ENCODE measurements at places on chromosomes 5 and 9.

DNA sequence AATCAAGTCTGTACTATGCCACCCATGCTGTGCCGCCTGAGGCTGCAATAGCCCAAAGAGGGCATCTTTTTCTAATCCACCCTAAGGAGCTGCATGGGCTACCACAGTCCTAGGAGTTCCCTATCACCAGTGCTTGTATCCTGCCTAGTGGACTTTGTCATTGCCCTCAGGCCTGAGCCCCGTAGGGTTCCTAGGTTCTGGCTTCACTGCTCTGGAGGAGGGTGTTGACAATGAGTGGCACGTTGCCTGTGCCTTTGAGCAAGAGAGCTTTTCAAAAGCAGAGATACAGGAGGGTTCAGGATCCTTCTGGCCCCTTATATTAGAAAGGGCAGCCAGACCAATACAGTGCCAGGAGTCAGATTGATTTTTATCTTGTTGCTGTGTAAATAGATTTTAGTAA, 93.0 kb downstream of the PRDM6 start:
- no peak for DNase-seq

DNA sequence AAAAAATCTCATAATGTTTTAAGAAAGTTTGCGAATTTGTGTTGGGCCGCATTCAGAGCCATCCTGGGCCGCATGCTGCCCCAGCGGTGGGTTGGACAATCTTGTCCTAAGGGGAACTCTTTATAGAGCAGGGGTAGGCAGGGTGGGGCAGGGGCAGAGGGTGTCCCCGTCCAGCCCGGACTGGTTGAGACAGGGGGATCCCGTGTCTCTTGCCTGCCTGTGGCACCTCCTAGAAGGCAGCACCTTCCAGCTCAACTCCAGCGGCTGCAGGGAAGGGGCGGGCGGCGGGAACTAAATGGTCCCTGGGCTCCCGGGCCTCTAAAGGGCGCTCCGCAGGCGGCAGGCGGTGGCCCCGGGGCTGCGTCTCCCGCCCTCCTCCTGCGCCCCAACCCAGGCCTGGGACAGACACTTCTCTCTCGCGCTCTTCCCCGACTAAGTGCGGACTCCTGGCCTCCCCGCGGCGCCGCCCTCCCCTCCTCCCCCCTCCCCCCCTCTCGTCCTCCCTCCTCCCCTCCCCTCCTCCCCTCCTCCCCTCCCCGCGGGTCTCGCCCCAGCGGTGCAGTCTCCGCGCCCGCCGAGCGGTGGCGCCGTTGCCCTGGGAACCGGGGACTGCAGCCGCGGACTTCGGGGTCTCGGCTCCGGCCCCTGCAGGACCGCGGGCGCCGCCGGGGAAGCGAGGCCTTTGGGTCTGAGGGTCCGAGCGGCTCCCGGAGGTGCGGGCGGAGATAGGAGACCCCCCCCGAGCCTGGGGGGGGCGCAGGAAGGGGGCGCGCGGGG, 132.6 kb downstream of the MRPL36 start:
- no peak for DNase-seq

DNA sequence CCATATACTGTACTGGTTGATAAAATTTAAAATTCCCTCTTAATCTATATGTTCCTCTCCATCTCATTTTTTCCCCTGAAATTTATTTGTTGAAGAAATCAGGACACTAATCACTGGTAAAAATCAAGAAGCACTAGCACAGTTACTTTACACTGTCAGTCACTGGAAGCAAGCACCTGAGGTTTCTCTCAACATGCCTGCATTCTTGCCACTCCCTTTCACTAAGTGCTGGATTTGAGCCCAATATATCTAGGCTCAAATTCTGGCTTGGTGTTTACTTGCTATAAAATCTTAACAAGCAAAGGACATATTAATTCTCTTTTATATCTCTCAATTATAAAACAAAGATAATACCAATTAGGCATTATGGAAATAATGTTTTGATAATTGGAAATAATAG, 58.6 kb downstream of the DIAPH1 start:
- no peak for DNase-seq

- DNase-seq: no peak
Measured at GRCh38 chr9:70438341-70438928, 24.0 kb upstream of the KLF9 start.

DNA sequence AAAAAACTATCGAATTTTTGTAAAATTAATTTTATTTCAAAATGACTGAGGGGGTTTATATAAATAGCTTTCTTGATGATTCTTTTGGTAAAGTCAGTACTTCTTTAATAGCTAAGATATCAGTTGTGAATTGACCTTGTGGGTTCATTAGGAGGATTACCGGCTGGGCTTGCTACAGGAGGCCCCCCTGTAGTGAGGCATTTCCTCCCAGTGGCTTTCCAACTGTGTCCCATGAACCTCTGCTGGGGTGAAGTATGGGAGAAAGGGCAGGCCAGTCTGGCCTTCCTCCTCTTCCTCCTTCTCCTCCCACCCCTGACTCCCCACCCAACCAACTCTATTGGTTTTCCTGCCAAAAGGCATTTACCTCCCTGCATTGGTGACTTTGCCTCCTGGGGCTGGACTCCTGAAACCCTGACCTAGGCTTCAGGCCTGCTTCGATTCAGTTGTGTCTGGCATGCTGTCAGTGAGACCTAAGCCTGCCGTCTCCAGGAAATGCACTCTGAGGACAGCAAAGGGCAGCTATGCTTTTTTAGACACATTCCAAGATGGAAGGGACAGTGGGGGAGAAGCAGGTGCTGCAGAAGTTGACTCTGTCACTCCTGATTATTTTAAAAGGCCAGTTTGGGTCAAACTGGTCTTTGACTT, 144.8 kb downstream of the HSPA4 start:
- no peak for DNase-seq

DNA sequence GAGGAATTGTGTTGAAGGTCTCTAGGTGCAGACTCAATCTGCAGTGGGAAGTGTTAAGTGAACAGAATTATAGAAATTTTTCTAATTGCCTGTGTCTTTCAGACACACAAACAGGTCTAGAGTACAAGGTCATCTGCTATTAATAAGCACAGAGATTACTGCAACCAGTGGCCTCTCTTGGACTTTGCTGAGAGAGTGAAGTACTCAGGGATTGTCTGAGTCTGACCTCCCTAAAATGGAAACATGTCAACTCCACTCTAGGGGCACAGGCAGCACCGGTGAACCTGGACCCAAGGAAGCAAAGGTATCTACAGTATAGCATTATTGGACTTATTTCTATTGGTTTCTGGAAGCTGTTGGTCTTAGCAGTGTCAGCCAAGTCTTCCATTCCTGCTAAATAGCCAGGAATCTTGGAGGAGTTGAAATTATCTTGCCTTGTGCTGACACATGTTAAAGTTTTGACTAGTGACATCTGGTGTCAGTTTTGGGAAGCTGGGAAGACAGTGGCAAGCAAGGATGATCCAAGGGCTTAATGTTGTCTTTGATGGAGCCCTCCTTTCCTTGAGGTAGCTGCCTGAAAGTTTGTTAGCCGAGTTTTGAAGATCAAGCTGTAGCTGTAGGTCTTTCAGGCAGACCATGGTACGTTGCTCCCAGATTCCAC, 61.1 kb upstream of the NMUR2 start:
- no peak for DNase-seq

DNA sequence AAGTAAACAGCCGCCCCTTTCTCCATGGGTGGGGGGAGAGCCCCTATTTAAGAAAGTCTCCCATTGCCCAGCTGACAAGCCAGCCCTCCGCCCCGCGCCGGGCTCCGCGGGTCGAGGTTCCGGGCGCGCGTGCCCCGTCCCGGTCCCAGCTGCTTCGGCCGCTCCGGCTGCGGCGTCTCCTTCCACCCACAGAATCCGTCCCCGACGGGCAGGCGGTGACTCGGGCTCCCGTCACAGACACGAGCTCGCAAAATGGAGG, 223 bp downstream of the NR3C1 start:
- DNase-seq: no peak

- no peak for DNase-seq
Measured at GRCh38 chr9:34291023-34291422, 38.0 kb downstream of the KIF24 start.

DNA sequence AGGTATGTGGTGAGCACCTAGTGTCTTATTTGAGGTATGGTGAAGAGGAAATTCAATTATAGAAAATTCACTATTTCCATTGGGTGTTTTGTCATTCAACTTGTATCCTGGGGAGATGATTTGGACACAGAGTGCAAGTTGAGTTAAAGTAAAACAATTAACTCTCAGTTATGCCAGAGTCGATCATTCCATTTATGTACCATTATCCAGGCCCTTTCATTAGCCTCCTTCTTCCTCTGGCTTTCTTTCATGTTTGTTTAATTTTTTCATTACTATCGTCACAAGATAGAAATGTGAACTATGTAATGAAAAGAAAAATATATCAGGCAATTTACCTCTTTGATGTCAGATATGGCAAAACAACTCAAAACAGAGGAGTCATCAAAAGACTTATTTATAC, 1347.2 kb upstream of the NUDT12 start:
- DNase-seq: no peak

GRCh38 chr9:86408121-86408520, 53.9 kb upstream of the TUT7 start:
- DNase-seq: no peak

- DNase-seq: no peak
Measured at GRCh38 chr9:98306384-98307145, 51.1 kb upstream of the TBC1D2 start.

DNA sequence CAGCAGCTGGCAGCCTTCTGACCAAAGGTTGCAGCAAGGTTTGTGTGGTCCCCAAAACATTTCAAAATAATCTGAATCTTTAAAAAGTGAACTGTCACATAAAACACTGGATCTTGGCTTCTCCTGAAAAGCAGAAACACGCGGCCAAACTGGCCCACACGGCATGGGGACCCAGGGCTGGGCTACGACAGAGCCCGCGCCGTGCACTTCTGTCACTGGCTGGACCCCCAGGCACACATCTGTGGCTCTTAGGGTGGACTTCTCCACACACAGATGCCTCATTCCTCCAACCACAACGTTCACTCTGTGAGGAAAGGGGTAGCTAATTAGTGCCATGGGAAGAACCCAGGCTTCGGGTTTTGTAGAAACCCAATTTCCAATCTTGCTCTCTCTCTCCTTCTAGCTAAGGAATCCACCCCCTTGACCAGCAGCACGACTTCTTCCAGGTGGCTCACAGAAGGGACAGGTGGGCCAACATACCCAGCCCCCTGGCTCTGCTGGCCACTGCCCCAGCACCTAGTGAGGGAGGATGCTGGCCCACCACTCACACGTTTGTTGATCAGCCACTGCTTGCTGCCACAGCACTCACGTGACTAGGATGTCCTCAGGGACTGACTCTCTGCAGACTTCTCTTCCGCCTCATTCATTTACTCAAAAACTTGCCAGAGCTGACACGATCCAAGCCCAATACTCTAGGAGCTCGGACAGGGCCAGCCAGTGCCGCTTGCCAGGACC, 17.9 kb downstream of the LMAN2 start:
- DNase-seq: no peak

GRCh38 chr5:169933127-169933526, 47.2 kb downstream of the INSYN2B start:
- no peak for DNase-seq

- no peak for DNase-seq
Measured at GRCh38 chr5:56447232-56447631, 214.1 kb upstream of the ANKRD55 start.

DNA sequence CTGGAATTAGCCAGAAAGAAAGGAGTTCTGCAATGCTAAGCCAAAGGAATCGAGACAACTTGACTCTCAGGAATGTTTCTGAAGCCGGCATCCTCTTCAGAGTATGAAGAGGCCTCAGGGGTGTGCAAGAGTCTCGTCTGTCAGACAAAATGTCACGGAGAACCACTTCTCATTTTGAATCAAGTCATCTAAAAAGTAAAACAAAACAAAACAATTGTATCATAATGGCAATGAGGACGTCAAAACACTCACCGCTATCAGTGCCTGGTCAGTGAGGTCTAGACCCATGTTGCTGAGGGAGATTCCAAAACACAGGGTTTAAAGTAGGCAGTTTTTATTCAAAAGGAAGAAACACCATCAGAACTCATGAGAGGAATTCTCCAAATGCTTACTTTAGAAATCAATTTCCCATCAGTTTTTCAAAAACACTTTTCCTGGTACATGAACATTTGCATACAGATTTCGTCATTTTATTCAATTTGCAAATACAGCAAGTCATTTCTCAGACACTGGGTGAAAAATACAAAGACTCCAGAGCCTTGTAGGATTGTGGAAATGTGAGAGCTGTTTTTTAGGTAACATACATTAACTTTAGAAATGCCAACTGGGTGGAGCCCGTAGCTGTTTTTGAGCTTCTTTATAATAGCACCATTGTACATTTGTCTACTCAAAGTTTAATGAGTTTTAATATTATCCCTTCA, 89.5 kb upstream of the MAP3K1 start:
- no peak for DNase-seq

- no peak for DNase-seq
Measured at GRCh38 chr9:70613024-70613768, 198.7 kb upstream of the KLF9 start.

DNA sequence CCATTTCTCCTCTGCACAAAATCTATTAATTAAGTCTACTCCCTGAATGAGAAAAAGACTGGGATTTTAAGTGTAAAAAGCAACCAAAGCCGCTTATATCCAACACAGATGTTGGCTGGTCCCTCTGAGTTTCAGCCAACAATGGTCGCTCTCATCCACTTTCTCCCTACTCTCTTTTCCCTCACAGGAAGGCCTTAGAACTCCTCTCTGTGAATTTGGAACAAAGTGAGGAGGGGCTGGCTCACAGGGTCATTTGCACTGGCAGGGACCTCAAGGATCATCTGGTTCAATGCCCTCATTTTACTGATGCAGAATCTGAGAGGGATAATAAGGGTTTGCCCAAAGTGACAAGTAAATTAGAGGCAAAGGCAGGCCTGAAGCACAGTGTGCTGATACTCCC, 64.0 kb downstream of the DPYSL3 start:
- no peak for DNase-seq

DNA sequence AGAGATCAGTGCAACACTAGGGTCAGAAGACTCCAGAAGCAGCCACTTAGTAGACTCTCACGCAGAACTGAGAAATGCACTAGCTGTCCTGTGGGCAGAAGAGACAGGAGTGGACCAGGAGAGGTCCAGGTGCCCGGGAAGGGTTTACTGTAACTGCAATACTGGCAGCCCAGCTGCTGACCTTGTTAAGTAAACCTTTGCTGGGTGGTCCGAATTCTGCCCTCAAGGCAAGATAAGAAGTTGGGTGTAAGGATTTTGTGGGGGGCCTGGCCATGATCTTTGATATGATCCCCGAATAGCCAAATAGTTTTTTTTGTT, 91.3 kb downstream of the PDE6A start:
- no peak for DNase-seq

- no peak for DNase-seq
Measured at GRCh38 chr5:95628933-95629332, 9.0 kb downstream of the GPR150 start.
